ENCODE measurements at places on chromosomes 3 and 15.

- no peak for DNase-seq
These were observed 318.7 kb downstream of the FOXP1 start for GRCh38 chr3:71264840-71265239.

DNA sequence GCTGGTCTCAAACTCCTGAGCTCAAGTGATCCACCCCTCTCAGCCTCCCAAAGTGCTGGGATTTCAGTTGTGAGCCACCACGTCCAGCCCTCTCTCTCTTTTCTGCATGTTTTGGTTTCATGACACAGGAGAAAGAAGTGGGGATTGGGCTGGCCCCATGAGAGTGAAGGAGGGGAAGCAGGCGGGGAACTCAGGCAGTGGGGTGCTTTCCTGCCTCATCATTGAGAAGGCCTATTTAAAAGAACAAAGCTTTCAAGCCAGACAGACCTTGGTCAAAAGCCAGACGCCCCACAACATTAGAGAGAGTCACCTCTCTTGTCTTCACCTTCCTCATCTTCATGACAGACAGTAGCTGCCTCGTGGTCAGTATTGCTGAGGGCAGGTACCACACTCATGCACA lies 15.9 kb downstream of the PSTPIP1 start:
- DNase-seq = no peak

DNA sequence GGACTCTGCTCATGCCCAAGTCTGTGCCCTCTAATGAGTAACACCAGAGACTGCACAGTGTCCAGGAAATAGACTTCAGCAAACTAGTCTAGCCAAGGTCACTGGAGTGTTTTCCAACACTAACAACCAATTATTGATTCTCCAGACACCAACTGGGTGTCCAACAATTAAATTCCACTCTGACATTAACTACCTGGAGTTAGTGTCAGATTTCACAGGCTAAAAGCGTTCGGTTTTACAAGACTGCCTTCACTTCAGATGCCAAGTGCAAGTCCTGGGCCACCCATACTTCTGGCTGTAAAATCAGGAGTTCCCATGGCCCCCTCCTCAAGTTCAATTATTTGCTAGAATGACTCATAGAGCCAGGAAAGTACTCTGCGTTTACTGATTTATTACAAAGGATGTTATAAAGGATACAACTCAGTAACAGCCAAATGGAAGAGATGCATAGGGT lies 20.8 kb upstream of the CFAP161 start:
- no peak for DNase-seq

DNA sequence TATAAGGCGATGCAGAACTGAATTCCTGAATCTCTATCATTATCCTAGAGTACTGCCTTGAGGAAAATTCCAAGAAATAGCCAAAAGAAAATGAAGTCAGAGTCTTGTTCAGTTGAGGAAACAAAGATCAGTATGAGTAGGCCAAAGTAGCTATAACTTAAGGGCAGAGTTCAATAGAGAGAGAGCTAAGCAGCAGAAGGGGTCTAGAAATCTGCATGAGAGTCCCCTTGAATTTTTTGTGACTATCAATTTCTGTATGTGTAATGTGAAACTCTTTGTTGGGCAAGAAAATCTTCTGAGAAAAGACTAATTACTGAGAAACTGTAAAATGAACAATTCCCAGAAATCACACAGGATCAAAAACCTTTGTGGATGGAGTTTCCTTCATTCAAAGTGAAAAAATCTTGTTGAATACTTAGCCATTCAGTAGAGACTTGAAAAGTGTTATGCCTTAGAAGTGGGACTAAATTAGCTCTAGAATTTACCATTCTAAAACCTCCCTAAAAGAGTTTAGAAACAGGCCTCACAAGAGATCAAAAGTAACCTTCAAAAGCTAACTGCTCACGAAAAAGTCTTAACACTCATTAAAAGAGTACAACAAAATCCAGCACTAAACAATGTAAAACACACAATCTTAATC lies 43.1 kb upstream of the FNDC3B start:
- DNase-seq = no peak

DNA sequence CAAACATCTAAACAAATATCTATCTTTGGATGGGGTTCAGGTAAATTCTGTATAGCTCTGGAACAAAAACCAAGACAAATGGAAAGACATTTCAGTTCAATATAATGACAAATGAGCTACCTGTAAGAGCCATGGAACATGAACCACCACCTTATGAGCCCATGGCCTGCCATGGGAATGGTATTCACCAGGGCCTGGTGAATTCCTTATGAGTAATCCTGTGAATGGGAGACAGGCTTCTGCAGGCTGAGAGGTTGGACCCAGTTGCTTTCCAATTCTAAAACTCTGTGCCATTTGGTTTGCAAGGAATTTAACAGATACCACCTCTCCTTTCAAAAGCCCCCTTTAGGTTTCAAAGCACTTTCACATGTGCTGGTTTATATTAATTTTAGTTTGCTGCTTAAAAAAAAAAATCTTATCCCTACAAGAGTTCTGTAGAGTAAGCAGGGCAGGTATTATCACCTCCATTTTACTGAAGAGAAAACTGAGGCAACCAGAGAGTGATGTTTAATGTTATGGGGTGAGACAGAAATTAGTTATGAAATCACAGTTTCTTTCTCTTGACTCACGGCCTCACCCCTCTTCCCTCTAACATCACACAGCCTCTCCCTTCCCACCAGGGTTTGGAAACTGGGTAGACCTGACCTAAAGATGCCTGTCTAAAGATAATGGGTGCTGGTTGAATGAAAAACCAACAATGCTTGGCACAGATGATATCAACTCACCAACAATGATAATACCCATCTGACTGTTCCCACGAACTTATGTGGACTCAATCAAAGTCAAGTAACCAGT lies 397.6 kb upstream of the WNT5A start:
- DNase-seq = no peak

DNA sequence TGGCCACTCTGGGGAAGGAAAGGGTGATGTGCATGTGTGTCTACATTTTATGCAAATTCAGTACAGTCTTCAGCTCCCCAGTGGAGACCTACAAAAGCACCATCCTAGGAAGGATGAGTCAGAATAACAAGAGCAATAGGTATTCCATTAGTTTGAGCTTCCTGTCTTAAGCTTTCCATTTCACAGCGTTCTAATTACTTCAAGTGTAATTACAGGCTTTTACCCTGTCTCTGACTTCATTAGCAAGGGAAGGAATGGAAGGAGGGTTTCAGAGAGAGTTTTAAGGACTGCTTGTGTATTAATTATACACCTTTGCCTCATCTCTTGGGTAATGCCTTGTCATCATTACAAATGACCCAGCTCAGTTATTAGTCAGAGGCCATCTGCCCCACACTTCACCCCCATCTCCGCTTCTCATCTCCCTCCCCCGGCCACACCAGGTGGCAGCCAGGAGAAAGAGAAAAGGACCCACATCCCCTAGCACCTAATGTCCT lies 202.8 kb upstream of the MRPL3 start:
- peak; percentile 90 for DNase-seq

DNA sequence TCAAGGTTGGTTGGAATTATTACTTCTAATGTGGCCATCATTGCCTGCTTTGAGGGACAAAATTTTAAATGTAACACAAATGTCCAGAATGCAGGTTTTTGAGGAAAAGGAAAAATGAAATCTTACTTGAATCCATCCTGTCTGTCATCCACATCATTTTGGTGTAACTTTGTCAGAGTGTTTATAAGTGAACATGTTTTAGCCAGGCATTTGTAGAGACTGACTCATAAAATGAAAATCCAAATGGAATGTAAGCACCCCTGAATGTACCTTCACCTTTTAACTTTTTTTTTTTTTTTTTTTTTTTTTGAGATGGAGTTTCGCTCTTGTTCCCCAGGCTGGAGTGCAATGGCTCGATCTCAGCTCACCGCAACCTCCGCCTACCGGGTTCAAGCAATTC lies 141.8 kb upstream of the BNIP2 start:
- no peak for DNase-seq

Measured in WERI-Rb-1 (cell line).